Amniotic stem cell (primary cell): ENCODE measurements at places on chromosomes 2 and 18.
A peak's percentile ranks its signal among the peaks of the same experiment; 100 is the strongest.

- no peak for DNase-seq
Measured at GRCh38 chr2:31578316-31578715, 2.4 kb downstream of the SRD5A2 start.

- DNase-seq: peak; percentile 41
Measured at GRCh38 chr18:62526098-62527025, 3.5 kb downstream of the ZCCHC2 start.

- no peak for DNase-seq
Measured at GRCh38 chr2:23547725-23548124, 162.7 kb downstream of the KLHL29 start.

DNA sequence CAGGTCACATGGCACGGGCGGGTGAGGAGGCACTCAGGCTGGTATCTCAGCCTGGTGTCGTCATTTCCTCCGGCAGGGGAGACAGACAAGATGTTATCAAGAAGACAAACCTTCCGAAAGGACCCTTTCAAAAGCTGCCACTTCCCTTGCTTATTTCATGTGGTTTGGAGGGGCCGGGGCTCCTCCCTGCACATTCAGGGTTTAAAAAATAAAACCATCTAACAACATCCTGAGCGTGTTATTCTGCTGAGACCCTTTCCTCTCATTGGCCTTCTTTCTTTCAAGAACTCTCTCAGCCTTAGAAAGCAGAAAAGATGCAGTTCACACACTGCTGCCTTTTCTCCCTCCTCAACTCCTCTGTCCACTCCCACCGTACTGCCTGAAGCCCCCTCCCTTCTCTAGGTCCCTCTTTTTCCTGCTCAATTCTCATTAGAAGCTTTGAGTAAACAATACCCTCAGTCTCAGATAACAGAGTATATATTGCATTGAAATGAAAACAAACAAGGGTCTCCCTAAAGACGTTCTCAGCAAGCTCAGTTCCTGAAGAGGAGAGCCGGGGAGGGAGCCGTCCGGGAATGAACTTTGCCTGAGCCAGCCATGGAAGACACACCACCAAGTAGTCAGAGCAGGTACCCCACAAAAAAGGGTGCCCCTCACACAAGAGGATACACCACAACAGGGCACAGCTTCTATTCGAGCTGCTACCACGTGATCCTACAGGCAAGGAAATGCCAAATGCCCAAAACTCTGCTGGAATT lies 9.7 kb downstream of the SMAD7 start:
- no peak for DNase-seq

GRCh38 chr2:199462956-199463692 lies 5.4 kb upstream of the SATB2 start:
- peak; percentile 60 for DNase-seq

DNA sequence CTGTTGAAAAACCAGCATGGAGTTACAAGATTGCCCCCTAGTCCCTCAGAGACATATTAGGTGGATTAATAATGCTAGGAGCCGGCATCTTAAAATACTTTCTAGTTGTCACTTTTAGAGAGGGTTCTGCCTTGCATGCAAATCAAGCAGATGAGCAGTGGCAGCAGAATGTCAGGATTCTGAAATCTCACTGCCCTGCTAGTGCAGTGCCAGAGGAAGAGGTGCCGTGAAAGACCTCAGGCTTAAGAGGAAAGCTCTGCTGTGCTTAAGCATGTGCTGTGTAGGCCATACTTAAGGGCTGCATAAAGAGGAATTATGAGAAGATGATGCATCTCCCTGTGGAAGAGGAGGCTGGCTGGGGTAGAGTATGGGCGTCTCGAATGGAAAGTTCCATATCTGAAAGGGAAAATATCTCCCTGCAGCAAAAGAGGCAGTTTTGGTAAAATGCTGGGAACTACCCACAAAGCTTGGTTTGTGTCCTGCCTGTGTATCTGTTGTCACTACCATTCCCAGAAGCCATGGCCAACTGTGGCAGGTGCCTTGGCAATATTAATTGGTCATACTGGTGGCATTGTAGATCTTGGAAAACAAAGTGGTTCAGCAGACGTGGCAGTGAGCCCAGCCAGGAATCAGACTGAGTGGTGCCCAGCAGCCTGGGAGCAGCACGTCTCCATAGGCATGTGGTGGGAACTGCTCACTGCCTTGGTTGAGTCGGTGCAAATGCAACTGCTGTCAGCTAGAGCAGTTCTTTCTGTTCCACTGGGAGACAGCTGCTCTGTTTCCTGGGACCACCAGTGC lies 131.9 kb downstream of the EVA1A start:
- DNase-seq: no peak

GRCh38 chr2:190465060-190465459 lies 56.9 kb downstream of the MFSD6 start:
- DNase-seq: no peak

DNA sequence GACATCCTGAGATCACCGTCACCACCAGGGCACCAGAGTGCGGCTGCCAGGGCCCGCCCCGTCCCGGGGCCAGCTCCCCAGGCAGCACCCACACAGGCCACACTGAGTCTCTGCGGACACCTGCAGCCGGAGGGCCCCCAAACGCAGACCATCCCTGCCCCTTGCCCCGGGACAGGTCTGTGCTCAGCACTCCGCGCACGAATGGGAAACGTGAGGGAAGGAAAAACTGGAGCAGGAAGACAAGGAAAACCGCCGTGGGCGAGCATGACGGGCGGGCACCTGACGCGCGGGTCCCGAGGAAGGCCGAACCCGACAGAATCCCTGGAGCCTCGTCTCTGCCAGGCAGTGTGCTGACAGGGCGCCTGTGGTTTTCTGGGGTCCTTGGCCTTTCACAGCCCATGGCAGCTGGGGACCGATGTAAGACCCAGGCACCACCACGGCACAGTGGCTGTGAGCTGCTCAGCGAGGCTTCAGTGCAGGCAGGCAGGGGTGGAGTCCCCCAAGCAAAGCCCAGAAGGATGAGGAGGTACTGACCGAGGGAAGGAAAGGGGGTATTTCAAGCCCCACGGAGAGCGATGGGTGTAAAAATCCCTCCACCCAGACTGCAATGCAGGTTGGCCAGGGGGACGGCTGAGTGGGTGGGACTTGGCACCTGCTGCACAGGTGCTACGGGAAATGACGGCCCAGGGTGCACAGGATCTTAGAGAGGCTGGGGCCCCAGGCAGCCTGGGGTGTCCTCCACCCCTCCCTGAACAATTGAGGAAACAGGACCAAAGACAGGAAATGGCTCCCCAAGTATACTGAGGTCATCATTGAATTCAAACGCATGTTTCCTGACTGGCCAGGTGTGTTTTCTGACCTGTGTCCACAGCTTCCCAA lies 59.0 kb downstream of the PXDN start:
- DNase-seq: no peak

DNA sequence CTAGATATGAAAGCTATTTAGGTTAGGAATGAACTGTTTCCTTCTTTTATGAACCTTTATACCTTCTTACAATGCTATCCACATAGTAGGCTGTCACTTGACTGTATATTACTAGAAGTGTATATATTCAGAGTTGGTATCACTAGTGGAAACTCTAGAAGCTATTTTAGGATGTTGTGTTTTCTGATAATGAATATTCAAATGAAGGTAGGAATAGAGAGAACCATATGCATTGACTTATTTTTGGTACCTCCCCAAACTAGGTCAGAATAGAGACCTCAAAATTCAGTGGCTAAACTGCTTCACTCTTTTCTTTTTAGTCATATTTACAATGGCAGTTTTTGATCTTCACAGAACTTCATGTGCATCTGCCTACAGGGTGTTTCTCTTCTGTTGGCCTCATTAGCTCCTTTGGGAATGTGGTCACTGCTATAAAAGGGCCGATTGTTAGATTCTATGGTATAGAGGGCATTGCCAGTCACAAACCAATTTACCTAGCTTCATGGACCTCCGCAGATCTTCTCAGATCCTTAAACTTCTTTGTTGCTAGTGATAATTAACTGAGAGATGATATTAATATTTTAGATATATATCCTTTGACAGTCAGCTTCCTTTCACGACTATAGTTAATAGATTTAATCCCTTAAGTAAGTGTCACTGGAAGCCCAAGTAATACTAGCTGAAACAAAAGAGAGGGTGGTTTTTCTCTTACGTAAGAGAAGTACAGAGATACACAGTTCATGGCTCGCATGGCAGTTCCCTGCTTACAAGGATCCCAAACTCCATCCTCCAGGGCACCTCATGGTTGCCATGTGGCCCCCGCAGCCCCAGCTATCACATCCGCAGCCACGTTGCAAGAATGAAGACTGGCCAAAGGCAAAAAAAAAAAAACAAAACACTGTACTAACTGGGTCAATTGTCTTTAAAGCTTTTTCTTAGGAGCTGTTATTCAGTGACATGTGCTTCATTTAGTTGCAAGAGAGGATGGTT lies 61.0 kb downstream of the TSPYL6 start:
- no peak for DNase-seq

DNA sequence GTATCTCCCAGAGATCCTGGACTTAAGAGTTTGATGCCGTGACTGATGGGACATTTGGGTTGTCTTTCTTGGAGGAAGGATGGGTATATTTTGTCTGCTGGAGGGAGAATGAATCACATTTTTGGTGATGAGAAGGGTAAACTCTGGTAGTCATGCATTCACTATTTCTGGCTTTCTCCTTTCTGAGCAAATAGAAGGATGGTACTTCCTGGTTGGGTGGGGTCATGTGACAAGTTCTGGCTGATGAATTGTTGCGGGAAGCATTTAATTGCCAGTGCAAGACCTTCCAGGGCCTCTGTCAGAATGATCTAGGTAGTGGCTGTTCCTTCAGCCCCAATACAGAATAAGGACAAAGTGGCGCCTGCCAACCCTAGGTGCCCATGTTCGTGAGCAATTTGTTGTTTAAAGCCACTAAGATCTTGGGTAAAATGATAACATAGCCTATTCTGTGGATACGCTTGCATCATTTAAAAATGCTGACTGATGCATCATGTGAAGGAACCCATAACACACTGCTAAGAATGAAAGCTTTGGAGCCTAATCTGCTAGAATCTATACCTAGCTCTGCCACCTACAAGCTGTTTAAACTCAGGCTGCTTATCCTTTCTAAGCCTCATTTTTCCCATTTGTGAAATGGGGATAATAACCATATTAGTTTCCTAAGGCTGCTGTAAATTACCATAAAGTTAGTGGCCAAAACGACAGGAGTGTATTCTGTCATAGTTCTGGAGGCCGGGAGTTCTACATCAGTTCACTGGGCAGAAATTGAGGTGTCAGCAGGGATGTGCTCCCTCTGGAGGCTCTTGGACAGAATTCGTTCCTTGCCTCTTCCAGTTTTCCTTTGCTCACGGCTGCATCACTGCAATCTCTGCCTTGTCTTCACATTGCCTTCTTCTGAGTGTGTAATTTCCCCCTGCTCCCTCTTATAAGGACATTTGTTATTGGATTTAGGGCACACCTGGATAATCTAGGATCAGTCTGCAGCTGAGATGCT lies 281.3 kb downstream of the AGPS start:
- DNase-seq: no peak

DNA sequence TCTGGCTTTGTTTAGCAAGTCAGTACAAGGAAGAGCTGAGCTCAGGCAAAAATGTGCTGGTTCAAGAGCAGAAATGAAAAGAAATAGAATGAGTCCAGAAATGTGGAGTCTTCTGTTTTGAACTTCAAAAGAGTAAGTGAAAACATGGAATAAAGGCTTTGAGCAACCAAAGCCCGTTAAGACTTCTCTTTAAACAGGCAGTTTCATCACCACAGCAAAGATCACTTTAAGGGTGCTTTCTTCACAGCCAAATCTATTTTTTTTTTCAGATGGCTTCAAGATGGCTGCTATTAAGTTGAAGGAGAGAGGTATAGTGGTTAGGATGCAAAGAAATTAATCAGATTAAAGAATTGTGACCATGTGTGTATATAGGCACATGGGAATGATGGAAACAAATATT lies 2.0 kb upstream of the CHRNA1 start:
- DNase-seq: no peak

DNA sequence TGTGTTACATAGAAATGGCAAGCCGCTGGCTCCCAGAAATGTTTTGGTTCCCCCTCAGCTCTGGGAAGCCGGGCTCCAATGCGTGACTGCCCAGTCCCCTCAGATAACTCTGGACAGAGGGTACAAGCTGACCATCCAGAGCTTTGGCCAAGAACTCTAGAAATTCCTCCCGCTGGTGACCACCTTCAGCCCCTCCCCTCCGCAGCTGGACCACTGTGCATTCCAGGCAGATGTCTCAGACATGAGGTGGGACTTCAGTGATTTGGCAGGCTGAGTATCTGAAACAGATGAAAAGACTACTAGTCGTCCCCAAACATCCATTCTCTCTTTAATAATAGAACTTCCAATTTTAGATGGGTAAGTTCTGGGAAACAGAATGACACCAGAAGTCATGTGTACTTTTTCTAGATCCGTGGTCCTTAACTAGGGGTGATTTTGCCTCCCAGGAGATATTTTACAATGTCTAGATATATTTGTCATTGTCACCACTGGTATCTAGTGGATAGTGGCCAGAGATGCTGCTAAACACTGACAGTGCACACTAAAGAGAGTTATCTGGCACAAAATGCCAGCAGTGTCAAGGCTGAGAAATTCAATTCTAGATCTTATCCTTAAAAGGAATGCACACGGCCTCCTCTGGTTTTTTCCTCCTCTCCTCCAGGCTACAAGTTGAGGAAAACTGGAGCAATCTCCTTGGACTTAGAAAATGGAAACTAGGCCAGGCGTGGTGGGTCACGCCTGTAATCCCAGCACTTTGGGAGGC lies 294.3 kb downstream of the SRBD1 start:
- DNase-seq: no peak

DNA sequence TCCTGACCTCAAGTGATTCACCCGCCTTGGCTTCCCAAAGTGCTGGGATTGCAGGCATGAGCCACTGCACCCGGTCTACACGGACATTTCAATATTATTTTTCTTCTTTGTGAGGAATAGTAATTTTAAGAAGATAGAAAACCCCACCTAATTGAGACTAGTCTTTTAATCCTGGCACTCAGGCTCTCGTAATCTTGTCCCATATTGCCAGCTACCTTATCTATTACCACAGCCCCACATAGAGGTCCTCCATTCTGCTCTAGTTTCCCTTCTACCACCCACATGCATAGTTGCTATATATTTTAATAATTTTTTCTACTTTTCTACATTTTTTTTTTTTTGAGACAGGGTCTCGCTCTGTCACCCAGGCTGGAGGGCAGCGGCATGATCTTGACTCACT lies 9.5 kb upstream of the USP14 start:
- DNase-seq: no peak

GRCh38 chr2:71003396-71003795 lies 8.7 kb upstream of the TEX261 start:
- no peak for DNase-seq

GRCh38 chr2:37831081-37831780 lies 93.9 kb upstream of the RMDN2 start:
- no peak for DNase-seq

- DNase-seq: no peak
Measured at GRCh38 chr2:136058262-136058661, 59.7 kb downstream of the CXCR4 start.

DNA sequence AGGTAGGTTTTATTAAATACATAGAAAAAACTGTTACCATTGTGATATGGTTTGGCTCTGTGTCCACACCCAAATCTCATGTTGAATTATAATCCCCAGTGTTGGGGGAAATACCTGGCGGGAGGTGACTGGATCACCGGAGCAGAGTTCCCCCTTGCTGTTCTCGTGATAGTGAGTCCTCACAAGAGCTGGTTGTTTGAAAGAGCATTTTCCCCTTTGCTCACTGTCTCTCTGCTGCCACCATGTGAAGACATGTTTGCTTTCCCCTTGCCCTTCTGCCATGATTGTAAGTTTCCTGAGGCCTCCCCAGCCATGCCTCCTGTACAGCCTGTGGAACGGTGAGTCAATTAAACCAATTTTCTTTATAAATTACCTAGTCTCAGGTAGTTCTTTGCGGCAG lies 352.7 kb upstream of the SLC39A10 start:
- DNase-seq: no peak
